ENCODE measurements at places on chromosomes 11 and 22. TPM values are rescaled to one million over a fixed set of nuclear protein-coding genes. Genes with fewer than 3 reads are reported as not detected.

- DNase-seq, result no peak
Observed at GRCh38 chr11:70071996-70072395, 6.1 kb upstream of the ANO1 start.

The FCHSD2 gene
- total RNA-seq, result 38.0 TPM

GRCh38 chr11:57380975-57381374, at the start of gene PRG3:
Gene PRG3, minus strand, starts transcription at chr11:57381150. Its CDS starts 442 bp downstream, at chr11:57380708.
- no peak for DNase-seq

The UCP3 gene
- total RNA-seq, result 0.59 TPM

DNA sequence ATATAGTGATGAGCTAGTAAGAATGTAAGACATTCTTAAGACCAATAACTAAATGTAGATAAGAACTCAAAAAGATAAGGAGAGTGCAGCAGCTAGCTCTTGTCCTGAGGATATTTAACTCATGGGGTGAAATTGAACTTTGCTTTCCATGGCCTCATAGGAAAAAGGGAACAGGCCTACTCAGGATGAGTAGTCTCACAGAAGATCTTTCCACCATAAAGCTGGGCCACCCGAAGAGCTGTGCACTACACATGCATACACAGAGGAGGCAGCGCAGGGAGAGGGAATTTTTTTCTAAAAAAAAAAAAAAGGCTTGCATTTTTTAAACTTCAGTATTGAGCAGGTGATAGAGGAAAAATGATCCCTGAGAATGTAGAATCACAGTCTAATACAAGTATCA, 59.9 kb upstream of the CFAP300 start:
- no peak for DNase-seq

The GGTLC3 gene
- not detected for total RNA-seq

DNA sequence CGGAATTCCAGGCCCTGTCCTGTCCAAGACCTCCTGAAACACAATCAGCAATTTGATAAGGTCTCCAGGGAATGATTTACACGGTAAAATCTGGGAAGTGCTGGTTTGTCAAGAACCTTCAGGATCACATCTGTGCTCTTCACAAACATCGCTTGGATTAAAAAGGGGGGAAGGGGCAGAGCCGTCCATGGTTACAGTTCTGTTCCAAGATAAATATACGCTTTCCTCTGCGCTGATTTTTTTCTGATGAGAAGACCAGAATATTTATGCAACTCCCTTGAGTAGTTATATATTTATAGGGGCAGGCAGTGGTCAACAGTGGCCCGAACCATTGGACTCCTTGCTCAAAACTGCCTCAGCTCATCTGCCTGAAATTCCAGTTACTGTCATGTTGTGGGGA, 9.2 kb upstream of the APOL5 start:
- DNase-seq, result no peak

DNA sequence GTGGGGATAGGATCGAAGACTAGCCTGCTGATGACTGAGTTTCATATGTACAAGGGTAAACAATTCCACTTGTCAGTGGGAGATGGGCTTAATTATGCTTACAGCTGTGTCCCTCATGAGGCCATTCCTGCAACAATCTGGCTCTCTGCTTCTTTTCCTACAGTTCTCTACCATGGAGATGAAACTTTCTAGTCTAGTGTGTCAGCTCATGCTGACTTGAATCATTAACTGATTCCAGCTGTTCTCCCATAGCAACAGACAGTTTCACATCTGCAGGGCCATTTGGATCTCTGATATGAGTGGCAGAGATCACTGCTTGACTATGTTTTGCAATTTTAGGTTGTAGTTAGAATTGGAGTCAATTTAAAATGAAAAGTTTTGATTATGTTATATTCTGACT, 1251.7 kb upstream of the RAG2 start:
- peak; percentile 17 for DNase-seq

- no peak for DNase-seq
Observed at GRCh38 chr11:122201106-122201505, 85.1 kb upstream of the BLID start.

The FOSL1 gene
- 13.0 TPM for total RNA-seq

DNA sequence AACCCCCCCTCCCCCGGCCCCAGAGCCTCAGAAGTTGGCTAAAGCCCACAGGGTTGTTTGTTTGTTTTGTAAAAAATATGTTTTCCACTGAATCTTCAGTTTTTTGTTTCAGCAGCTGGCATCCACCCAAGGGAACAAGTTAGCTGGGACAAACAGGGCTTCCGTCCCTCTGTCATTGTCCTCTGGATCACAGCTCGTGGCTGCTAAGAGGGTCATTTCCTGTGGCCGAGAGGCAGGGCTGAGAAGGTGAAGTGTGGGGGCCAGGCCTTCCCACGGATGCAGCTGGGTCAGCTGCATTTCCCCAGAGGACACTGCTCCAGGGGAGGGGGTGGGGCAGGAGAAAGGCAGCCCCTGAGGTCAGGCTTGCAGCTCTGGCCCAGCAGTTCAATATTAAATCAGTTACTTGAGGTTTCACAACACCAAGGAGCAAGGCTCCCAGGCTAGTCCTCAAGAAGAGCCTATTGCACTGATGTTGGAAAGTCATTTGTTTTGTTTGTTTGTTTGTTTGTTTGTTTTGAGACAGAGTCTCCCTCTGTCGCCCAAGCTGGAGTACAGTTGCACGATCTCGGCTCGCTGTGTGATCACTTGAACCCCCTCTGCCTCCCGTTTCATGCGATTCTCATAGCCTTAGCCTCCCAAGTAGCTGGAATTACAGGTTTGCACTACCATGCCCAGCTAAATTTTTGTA, 34.4 kb upstream of the SMTN start:
- peak; percentile 10 for DNase-seq

The JAML gene
- not detected for total RNA-seq

The RAG1 gene
- total RNA-seq, result 0.36 TPM

DNA sequence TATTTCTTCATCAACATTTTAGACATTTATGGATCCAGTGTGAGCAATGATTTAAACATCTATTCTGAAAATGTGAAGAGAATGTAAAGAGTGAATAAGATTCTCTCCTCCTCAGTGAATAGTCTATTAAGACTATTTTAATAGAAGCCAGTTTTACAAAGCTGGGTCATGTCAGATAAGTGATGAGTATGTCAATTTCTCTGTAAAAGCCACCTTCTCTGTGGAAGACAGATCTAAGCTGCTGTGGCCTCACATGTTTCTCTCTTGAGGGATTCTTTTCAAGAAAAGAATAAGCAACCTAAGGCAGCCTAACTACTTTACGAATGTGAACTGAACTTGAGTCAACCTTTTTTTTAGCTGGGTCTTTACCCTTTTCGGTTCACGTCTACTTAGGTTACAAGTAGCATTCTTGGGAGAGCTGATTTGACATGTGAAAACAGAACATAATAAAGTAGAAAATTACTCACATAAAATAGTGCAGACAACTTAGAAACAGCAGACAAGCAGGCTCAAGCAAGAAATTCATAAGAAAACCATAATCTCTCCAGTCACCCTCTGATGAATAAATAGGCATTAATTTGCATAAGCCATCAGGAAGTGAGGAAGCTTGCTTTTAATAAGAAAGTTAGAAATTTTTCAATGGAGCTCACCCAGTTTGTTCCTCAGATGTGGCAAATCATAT, 9.9 kb downstream of the CTSC start:
- DNase-seq, result no peak

- no peak for DNase-seq
Observed at GRCh38 chr11:130024361-130024760, 21.7 kb upstream of the PRDM10 start.

The C11orf52 gene
- total RNA-seq, result 1.2 TPM

GRCh38 chr22:46187862-46188261, 37.5 kb downstream of the PPARA start:
- peak; percentile 46 for DNase-seq

DNA sequence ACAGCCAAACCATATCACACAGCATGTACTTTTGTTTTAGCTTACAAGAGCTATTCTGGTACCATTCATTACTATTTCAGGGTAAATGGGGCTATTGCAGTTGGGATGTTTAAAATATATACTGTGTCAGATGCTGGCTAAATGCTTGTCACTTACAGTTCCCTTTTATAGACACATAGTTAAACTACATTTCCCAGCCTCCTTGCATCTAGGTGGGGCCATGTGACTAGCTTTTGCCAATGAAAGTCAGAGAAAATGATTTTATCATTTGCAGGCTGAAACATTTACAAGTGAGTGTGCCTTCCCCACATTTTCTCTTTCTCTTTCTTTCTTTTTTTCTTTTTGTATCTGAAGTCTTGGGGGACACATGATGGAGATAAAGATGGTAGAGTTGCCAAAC, 7.8 kb upstream of the IFTAP start:
- DNase-seq, result no peak

- DNase-seq, result no peak
Observed at GRCh38 chr11:75929706-75930105, 114.7 kb downstream of the UVRAG start.

The NTM gene
- total RNA-seq, result 92.8 TPM

DNA sequence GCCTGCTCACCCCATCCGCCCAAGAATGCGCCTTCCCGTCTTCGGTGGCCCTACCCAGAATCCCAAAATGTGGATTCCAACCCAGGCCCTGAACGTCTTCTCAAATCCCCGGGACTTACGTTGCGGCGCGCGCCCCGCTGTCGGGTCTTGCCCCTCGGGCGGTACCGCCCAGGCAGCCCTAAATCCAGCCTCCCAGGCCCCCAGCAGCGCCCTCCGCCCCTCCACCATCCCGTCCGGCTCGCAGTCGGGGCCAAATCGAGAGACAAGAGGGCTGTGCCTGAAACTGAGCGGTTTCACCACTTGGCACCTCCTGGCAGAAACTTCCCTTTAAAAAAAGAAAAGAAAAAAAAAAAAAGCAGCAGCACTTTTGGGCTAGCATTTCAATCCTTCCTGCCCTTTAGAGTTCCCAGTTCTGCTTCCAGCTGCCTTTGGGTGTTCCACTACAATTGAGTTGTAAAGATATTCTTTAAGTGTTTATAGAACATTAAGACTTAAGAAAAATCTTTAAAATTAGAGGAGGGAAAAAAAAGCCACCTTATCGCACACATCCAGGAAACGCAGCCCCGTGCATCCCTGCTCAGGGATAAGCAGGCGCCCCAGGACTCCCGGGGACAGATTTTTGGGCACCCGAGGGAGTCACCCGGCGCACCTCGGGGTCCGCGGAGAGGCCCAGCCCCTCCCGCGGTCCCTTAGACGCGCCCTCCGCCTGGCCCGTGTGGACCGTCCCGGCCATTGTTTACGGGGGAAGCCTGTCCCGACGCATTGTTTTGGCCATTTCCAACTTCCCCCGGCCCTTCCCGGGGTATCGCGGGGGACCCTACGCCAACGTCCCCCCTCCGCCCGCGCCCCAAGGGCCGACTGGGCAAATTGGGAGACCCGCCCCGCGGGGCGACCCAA, 57.6 kb downstream of the KCNJ4 start:
- peak; percentile 72 for DNase-seq

DNA sequence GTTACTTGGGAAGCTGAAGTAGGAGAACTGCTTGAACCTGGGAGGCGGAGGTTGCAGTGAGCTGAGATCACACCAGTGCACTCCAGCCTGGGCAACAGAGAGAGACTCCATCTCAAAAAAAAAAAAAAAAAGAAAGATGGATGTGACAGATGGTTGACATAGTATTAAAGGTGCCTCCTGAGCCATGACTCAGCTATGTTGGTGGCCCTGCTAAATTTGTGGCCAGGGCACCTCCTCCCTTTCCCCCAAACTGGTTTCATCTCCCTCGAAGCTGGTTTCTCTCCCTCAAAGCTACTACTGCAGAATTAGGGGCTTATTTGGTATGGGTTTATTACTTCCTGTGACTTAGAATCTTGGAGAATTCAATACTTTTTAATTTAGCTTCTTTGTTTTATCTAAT, 31.5 kb downstream of the SDHD start:
- no peak for DNase-seq

DNA sequence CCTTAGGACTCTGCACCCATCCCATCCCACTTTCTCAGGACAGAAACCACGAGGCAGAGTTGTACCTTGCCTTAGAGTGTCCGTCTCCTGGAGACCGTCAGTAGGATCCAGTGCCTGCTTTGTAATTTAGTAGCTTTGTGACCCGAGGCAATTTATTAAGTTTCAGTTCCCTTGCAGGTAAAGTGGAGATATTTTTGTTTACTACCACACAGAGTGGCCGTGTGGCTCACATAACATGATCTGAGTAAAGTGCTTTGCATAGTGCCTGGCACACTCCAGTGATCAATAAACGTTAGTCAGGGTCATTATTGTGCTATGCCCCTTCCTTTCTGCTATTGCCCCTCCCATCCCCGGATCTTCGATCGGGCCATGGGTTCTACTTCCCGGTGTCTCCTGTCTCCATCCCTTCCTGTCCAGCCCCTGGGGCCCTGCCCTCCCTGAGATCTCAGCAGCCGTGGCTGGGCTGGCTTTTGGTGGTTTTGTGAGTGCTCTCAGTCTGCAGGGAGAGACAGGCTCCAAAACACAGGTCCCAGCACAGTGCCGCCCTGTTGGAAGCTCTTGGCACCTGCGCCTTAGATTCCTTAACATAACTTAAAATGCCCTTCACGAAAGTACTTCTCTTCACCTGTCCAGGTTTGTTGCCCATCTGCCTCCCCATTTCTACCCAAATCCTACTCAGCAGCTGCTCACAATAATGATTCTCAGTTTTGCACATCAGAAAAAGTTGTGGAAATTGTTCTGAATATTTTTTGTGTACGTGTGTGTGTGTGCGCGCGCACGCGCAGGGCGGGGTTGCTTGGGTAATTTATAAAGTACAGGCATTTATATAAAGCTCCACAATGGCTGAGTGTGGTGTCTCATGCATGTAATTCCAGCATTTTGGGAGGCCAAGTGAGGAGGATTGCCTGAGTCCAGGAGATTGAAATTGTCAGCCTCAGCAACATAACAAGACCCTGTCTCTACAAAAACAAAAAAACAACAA, 753.7 kb downstream of the NTM start:
- DNase-seq, result no peak

The APOL4 gene
- 2.9 TPM for total RNA-seq

The TEX54 gene
- not detected for total RNA-seq

The RIMBP3B gene
- 0.29 TPM for total RNA-seq

The YPEL1 gene
- 2.2 TPM for total RNA-seq

The CTTN gene
- total RNA-seq, result 426 TPM

- no peak for DNase-seq
Observed at GRCh38 chr11:117229411-117229810, 2.5 kb downstream of the PCSK7 start.

The TCN1 gene
- not detected for total RNA-seq

GRCh38 chr22:17114898-17115235, 6.3 kb downstream of the TMEM121B start:
- no peak for DNase-seq

DNA sequence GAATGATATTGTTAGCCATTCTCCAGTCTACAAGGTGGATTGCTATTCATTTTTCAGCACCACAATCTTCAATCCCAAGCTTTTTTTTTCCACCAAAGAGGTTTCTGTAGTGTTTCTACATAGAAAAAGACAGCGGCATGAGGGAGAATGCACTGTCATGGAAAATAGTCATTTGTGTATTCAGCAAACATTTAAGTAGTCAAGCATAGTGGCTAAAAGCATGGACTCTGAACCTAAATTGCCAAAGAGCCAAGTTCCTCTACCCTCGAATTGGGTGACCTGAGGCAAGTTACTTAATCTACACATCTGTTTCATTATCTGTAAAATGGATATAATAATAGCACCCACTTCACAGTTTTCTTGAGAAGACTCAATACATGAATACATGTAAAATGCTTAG, 14.2 kb downstream of the GAS2 start:
- no peak for DNase-seq

The CRYBB3 gene
- total RNA-seq, result not detected

DNA sequence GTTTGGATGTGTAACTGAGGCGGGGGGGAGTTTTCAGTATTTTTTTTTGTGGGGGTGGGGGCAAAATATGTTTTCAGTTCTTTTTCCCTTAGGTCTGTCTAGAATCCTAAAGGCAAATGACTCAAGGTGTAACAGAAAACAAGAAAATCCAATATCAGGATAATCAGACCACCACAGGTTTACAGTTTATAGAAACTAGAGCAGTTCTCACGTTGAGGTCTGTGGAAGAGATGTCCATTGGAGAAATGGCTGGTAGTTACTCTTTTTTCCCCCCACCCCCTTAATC, 2.3 kb downstream of the MALAT1 start:
- DNase-seq, result no peak
